ENCODE measurements at places on chromosomes 7 and 10. TPM values are rescaled to one million over a fixed set of nuclear protein-coding genes. Genes with fewer than 3 reads are reported as not detected.

OSBPL3 gene
- 15.7 TPM for total RNA-seq

AQP1 gene
- 0.28 TPM for total RNA-seq

LBX1 gene
- total RNA-seq = not detected

GRM8 gene
- total RNA-seq = 6.6 TPM

GRCh38 chr10:129509835-129510234, 42.8 kb downstream of the MGMT start:
- no peaks in the 10 kb centered on the region for H3K4me1 ChIP-seq
- no peak overlapping the region for H3K4me3 ChIP-seq
- no peak for DNase-seq
- H3K36me3 ChIP-seq = no peaks in the 10 kb centered on the region

DNA sequence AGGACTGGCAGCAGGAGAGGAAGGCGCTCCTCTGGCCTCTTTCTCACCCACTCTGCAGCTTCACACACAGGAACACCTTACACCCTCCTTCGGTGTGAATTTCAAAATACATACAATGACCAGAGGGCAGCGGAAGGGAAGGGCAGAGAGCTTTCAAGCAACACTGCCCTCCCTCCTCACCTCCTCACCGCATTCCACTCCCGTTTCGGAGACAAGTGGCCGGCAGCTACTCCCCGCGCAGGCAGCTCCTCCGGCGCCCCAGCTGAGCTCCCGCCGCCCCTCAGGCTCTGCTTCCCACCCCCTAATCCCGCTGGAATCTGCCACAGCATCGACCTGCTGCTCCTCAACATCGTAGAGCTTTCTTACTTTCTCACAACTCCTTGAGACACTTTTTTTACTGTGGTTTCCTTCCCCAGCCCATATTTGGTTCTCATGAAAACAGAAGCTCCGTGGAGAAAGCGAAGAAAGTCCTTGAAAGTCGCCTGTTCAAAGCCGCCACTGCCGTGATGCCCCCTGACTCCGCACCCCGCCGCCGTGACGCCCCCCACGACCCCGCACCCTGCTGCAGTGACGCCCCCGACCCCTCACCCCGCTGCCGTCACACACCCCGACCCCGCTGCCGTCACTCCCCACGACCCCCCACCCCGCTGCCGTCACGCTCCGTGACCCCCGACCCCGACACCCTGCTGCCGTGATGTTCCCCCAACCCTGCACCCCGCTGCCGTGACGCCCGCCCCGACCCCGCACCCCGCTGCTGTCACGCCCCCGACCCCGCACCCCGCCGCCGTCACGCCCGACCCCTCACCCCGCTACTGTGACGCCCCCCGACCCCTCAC, 14.6 kb upstream of the GPER1 start:
- no peak overlapping the region for H3K27ac ChIP-seq
- H3K4me3 ChIP-seq = no peak overlapping the region
- DNase-seq = no peak
- H3K36me3 ChIP-seq = no peaks in the 10 kb centered on the region
- H3K4me1 ChIP-seq = no peaks in the 10 kb centered on the region
- no peaks in the 10 kb centered on the region for H3K27me3 ChIP-seq

DNA sequence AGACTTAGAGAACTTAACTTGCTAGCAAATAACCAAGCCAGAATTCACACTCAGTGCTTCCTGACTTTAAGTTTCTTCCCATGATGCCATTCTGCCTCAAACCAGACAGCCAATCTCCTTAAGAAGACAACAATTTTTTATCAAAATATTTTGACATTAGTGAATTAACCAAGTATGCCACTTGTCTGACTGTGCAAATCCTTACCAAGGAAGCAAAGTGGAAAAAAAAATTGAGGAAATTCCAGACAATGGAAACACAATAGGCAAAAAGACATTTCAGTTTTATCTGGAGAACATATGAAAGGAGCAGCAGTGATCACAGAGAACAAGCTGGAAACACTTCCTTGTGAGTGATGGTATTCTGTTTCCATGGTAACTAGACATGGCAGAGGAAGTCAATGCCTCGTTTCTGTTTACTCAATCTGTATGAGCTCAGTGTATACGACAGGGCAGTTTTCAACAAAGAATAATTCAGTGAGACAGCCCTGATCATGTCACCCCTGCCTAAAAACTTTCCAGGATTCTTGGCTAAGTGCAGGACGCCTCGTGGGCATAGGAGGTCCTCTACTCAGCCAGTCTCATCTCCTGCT, 114.2 kb downstream of the DYNC1I1 start:
- no peaks in the 10 kb centered on the region for H3K4me1 ChIP-seq
- H3K36me3 ChIP-seq = no peaks in the 10 kb centered on the region
- no peak overlapping the region for H3K27ac ChIP-seq
- H3K27me3 ChIP-seq = no peaks in the 10 kb centered on the region

DNA sequence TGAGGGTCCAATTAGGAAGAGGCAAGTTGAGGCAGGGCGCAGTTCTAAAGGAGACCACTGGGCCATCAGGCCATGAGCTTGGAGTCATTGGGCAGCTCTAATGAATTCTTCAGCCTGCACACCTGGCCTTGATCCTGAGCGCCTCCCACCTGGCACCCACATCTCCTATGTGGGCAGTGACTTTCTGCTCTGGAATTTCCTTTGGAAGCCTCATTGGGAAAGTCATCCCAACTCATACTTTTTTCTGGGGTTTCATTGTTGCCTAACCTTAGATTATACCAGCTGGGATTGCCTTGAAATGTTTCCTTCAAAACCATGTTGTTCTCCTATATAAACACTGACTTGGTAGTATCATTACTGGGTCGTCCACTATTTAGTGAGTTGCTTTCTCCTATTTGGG, 54.1 kb downstream of the PLPP4 start:
- no peaks in the 10 kb centered on the region for H3K36me3 ChIP-seq
- no peak for DNase-seq
- H3K4me3 ChIP-seq = no peak overlapping the region
- no peak overlapping the region for H3K27ac ChIP-seq
